ENCODE measurements at places on chromosomes 1 and 21. TPM values are rescaled to one million over a fixed set of nuclear protein-coding genes. Genes with fewer than 3 reads are reported as not detected.

DNA sequence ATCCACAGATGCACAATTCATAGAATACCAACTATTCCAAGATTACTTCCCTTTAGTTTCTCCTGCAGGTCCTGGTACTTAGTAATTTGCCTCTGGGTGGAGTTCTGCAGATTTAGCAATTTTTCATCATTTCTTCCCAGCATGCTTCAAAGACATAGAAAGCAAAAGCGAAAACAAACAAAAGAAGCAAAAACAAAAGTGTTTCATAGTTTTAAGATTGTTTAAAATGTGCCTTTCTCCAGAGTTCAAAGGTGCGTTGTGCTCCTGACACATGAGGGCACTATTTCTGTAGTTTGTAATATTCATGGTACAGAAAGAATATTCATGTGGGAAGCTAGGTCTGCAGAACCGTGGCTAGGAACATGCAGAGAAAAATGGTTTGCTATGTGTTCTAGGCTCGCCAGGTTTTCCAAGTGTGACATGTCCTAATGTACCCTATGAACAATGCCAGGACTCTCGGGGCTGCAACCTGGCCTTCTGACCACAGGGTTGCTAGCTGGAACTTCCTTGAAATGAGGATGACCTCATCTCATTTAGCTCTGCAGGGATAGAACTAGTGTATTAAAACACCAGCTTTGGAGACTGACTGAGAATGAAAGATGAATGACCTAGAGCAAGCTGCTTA, 30.0 kb upstream of the RCSD1 start:
- peaks cover 4% of the 10 kb centered on the region for H3K36me3 ChIP-seq
- no peaks in the 10 kb centered on the region for H3K27me3 ChIP-seq
- H3K4me3 ChIP-seq: peak overlapping the region; percentile 37

GRCh38 chr1:21763694-21764419, 19.1 kb downstream of the USP48 start:
- peaks cover 19% of the 10 kb centered on the region for H3K36me3 ChIP-seq
- DNase-seq: no peak
- H3K27ac ChIP-seq: no peak overlapping the region

DNA sequence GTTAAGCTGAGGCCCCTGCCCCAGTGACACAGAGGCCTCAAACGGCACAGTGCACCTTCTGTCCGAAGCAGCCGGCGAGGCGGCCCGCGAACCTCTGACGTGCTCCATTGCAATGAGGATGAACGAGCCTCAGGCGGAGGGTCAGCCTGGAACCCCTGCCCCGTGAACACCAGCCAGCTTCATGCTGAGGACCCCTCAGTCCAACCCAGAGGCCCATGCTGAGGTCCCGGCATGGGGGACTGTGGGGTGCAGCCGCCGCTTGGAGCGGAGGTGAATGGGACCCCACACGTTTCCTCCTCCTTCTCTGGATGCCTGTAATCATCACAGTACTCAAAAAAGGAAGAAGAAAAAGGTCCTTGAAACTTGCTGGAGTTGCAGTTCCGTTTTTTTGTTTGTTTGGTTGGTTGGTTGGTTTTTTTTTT, 62.1 kb downstream of the PRKCZ start:
- H3K27me3 ChIP-seq: no peaks in the 10 kb centered on the region
- H3K27ac ChIP-seq: no peak overlapping the region
- no peaks in the 10 kb centered on the region for H3K4me1 ChIP-seq
- no peaks in the 10 kb centered on the region for H3K36me3 ChIP-seq
- H3K4me3 ChIP-seq: no peak overlapping the region

- H3K36me3 ChIP-seq: no peaks in the 10 kb centered on the region
- peaks cover 37% of the 10 kb centered on the region for H3K27me3 ChIP-seq
- no peak overlapping the region for H3K27ac ChIP-seq
- H3K4me3 ChIP-seq: no peak overlapping the region
- peak; percentile 59 for DNase-seq
These were observed 34.6 kb upstream of the S100A7 start for GRCh38 chr1:153494976-153495535.

DNA sequence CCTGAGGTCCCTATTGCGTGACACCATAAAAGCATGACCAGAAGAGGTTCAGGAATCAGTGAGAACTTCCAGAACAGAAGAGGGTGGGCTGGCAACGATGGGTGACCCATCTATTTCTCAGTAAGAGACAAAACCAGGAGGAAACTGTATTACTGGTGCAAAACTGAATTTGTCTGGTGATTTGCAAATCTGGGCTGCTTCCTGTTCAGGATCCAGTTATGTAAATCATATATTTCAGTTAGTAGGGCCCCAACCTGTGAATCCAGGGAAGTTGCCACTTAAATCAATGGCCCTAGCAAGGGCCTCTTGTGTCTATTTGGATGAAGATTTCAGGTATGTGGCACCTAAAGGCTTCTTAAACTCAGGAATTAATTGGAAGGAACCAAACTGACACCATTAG, 23.1 kb upstream of the SMAP2 start:
- H3K4me1 ChIP-seq: no peaks in the 10 kb centered on the region
- no peaks in the 10 kb centered on the region for H3K27me3 ChIP-seq
- DNase-seq: no peak
- no peak overlapping the region for H3K4me3 ChIP-seq
- no peaks in the 10 kb centered on the region for H3K36me3 ChIP-seq
- H3K27ac ChIP-seq: no peak overlapping the region

- no peak for DNase-seq
- peaks cover 1% of the 10 kb centered on the region for H3K27me3 ChIP-seq
- H3K27ac ChIP-seq: no peak overlapping the region
- H3K36me3 ChIP-seq: no peaks in the 10 kb centered on the region
- peaks cover 8% of the 10 kb centered on the region for H3K4me1 ChIP-seq
These were observed 133.3 kb upstream of the C1orf105 start for GRCh38 chr1:172287208-172287607.

DNA sequence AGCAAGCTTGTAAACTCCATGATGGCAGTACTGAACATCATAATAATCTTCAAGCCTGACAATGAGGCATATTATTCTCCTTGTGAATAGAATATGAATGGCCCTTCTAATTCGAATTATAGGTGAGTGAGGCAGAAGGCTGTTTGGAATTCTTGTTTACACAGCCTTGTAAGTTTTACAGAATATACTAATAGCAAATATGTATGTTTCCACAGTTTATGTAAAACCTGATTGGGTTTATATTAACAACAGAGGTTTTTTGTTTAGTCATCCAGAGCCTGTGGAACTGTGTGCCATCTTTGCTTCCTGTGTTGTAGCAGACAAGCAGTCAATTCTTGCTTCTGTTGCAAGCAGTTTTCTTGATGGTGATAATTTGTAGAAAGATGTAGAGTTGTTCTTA, 8.0 kb downstream of the OSBPL9 start:
- H3K36me3 ChIP-seq: no peaks in the 10 kb centered on the region
- H3K27ac ChIP-seq: no peak overlapping the region
- no peak for DNase-seq
- no peaks in the 10 kb centered on the region for H3K27me3 ChIP-seq
- no peak overlapping the region for H3K4me3 ChIP-seq

DNA sequence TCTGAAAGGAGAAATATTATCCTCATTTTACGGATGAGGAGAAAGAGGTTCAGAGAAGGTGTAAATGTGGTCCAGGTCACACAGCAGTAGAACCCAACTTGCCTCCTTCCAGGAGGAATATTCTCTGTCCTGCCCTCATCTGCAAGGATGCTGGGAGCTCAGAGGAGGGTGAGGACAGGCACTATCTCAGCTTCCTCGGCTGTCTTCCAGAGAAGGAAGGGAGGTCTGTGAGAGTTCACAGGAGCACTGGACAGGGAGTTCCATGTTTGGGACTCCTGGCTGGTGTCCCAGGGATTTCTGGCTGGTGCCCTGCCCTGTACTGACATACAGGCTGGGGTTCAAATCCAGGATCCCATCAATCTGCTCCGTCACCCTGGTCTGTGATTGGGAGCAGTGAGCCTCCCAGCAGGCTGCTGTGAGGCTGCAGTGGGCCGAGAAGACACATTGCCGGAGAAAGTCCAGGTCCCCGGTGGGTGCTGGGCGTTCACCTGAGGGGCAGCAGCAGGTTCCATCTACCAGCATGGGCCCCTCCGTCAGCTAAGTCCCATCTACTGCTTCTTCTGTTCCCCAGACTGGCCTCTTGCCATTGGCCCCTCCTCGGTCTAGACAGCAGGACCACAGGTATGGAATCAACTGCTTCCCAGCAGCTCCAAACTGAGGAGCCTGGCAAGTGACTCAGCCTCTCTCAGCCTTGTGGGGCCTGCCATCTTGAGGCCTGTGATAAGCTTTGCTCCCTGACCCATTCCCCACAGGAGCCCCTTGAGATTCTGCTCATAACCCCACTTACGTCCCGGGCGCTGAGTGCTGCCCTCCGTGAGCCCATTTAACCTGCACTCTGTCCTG, 8.5 kb upstream of the BSND start:
- H3K36me3 ChIP-seq: no peaks in the 10 kb centered on the region
- H3K27me3 ChIP-seq: peaks cover 6% of the 10 kb centered on the region
- peaks cover 2% of the 10 kb centered on the region for H3K4me1 ChIP-seq
- no peak for DNase-seq
- no peak overlapping the region for H3K27ac ChIP-seq
- H3K4me3 ChIP-seq: no peak overlapping the region

- H3K27ac ChIP-seq: no peak overlapping the region
- DNase-seq: no peak
- peak overlapping the region; percentile 71 for H3K4me3 ChIP-seq
- H3K4me1 ChIP-seq: peaks cover 14% of the 10 kb centered on the region
- no peaks in the 10 kb centered on the region for H3K36me3 ChIP-seq
These were observed 55.3 kb upstream of the HNRNPU start for GRCh38 chr1:244919320-244920282.

- H3K4me3 ChIP-seq: no peak overlapping the region
- no peaks in the 10 kb centered on the region for H3K4me1 ChIP-seq
- H3K36me3 ChIP-seq: no peaks in the 10 kb centered on the region
- no peaks in the 10 kb centered on the region for H3K27me3 ChIP-seq
These were observed 62.6 kb upstream of the SPAG17 start for GRCh38 chr1:118247593-118247992.

- H3K27ac ChIP-seq: no peak overlapping the region
- DNase-seq: no peak
- no peaks in the 10 kb centered on the region for H3K27me3 ChIP-seq
- no peaks in the 10 kb centered on the region for H3K4me1 ChIP-seq
These were observed 21.2 kb downstream of the NECAP2 start for GRCh38 chr1:16461681-16462080.

DNA sequence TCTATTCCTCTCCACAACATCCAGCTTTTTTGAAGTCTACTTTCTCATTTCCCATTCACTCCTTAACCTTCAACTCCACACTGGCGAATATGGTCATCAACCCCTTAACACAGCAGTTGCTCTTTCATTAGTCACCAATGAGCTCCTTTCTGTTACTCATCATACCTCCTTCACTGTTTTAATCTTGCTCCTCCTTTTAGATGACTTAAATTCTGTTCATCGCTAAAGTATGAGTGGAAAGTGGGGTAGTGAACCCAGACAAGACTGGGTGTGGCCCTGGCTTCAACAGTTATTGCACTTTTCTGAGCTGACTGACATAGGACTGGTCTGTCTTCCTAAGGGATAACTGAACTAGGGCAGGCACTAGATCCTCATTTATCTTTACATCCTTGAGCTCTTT, 51.3 kb downstream of the AKT3 start:
- no peaks in the 10 kb centered on the region for H3K27me3 ChIP-seq
- H3K36me3 ChIP-seq: peaks cover 11% of the 10 kb centered on the region

GRCh38 chr1:48182439-48182838, 40.1 kb upstream of the SLC5A9 start:
- no peak for DNase-seq
- no peaks in the 10 kb centered on the region for H3K36me3 ChIP-seq
- H3K4me3 ChIP-seq: no peak overlapping the region
- H3K4me1 ChIP-seq: no peaks in the 10 kb centered on the region
- no peak overlapping the region for H3K27ac ChIP-seq

DNA sequence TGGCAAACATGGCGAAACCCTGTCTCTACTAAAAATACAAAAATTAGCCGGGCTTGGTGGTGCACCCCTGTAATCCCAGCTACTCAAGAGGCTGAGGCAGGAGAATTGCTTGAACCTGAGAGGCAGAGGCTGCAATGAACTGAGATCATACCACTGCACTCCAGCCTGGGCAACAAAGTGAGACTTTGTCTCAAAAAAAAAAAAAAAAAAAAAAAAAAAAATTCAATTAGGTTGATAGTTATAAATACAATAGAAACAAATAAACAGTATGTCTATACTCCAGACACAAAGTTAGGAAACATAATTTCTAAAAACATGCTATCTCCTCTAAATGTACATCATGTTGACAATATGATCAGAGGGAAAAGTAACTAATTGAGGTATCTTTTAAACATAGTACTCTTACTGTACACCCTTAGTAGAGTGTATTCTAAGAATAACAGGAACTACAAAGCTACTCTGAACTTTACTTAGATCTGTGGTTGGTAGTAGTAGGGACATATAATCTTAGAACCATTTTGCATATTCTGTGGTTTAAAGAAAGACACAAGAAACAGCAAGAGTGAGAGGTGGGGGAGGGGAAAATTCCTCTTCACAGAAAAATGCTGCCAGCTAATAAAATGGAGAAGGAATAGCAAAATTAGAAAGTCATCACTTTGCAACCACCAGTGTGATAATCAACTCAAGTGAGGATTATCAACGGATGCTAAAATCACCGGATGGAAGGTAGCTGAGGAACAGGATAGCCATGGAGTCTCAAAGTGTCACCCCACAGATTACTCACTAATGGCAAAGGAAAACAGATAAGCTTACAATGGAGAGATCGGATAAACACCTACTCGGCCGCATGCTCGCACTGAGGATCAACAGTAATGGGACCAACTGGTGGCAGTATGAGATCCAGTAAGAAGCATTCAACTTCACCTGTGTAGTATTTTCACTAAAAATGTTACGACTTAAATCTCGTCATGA, 35.0 kb downstream of the MTOR start:
- H3K4me1 ChIP-seq: peaks cover 9% of the 10 kb centered on the region
- H3K27me3 ChIP-seq: no peaks in the 10 kb centered on the region
- peak overlapping the region; percentile 56 for H3K27ac ChIP-seq
- no peak for DNase-seq
- H3K4me3 ChIP-seq: no peak overlapping the region
- peaks cover 65% of the 10 kb centered on the region for H3K36me3 ChIP-seq

- peak overlapping the region; percentile 71 for H3K27ac ChIP-seq
- peaks cover 28% of the 10 kb centered on the region for H3K36me3 ChIP-seq
- H3K4me3 ChIP-seq: peak overlapping the region; percentile 67
- no peaks in the 10 kb centered on the region for H3K27me3 ChIP-seq
- peaks cover 75% of the 10 kb centered on the region for H3K4me1 ChIP-seq
These were observed 178.4 kb upstream of the EDN2 start for GRCh38 chr1:41662765-41663437.

- no peak overlapping the region for H3K27ac ChIP-seq
- peaks cover 2% of the 10 kb centered on the region for H3K4me1 ChIP-seq
- DNase-seq: no peak
- no peaks in the 10 kb centered on the region for H3K36me3 ChIP-seq
These were observed 574 bp downstream of the IGSF9 start for GRCh38 chr1:159944623-159945455.

C1orf226 gene
- total RNA-seq: 0.05 TPM

TRIM45 gene
- 1.5 TPM for total RNA-seq

ZNF593OS gene
- not detected for total RNA-seq

OR2L13 gene
- total RNA-seq: not detected

AKNAD1 gene
- not detected for total RNA-seq

COL16A1 gene
- total RNA-seq: not detected

SIK1 gene
- 5.6 TPM for total RNA-seq

PROK1 gene
- not detected for total RNA-seq

SETSIP gene
- not detected for total RNA-seq

BATF3 gene
- total RNA-seq: 249 TPM

PRAMEF18 gene
- total RNA-seq: not detected

VWA5B1 gene
- not detected for total RNA-seq

ITGB2 gene
- 210 TPM for total RNA-seq

CD1B gene
- total RNA-seq: not detected
